ENCODE measurements at places on chromosomes 3 and 15.

DNA sequence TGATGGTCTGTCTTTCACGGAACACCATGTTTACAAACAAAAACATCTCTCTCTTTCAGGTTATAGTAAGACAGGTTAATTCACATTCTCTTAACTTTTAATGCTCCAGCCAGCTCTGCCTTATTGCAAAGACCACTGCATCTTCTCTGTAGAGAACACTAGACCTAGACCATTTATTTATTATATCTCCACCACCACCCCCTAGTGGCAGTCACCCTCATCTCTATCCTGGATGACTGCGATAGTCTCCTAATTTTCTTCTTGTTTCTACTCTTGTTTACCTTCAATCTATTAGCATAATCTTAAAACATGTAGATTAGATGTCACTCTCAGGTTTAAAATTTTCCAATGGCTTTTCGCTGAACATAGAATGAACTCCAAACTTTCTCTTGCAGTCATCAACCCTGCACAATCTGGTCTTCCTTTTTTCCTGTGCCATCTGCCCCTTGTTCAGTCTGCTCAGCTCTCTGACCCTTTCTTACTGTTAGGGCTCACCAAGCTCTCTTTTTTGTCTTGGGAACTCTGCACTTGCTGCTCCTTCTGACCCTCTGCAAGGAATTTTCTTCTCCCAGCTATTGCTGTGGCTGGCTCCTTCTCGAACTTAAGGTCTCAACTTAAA, 155.6 kb downstream of the SQOR start:
- peak; percentile 10 for DNase-seq

GRCh38 chr3:17994167-17994566, 251.7 kb upstream of the TBC1D5 start:
- no peak for DNase-seq

- no peak for DNase-seq
Measured at GRCh38 chr15:29376590-29376989, 107.0 kb upstream of the NSMCE3 start.

DNA sequence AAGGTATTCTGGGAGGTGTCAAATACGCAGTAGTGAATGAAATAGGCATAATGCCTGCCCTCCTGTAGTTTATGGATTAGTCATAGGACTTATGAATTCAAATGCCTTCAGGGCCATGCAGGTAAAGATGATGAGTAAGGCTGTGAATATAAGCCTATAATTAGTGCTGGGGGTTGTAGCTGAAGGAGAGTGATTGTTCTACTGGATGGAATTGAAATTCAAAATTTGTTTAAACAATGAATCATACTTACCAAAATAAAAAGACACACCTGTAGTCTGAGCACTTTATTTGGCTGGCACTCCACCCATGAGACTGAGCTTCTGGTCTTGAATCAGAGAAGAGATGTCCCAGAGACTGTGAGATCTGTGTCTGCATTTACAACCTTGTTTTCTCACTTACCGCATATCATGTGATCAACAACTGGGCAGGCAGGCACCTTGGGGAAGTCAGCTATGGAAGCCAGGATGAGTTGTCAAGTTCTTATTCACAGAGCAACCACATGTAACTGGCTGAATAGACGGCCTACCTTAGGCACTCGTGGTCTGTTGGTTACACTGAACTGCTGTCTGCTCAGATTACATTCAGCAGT, 291.8 kb downstream of the NAALADL2 start:
- DNase-seq: no peak

DNA sequence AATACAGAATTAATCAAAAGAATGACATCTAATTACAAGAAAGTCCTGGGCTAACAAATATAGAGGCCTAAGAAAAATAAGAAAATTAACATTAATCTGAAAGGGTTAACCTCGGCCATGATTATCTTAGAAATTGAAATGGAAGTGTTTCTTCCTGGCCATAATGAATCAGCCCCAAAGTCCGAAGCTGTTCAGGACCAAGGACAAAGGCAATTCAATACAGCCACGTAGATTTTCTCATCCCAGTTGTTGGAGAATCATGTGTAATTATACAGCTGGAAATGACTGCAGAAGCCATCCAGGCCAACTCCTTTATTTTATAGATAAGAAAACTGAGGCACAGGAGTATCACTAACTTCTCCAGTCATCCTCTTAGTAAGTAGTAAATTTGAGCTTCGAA, 38.0 kb upstream of the GBE1 start:
- no peak for DNase-seq

GRCh38 chr15:98221144-98221543, 260.6 kb downstream of the ARRDC4 start:
- DNase-seq: no peak

- DNase-seq: no peak
Measured at GRCh38 chr15:55917881-55918296, 75.5 kb downstream of the NEDD4 start.

- DNase-seq: no peak
Measured at GRCh38 chr3:122074621-122075265, 19.6 kb downstream of the CD86 start.

GRCh38 chr3:50450209-50450921, 53.1 kb downstream of the CACNA2D2 start:
- no peak for DNase-seq

DNA sequence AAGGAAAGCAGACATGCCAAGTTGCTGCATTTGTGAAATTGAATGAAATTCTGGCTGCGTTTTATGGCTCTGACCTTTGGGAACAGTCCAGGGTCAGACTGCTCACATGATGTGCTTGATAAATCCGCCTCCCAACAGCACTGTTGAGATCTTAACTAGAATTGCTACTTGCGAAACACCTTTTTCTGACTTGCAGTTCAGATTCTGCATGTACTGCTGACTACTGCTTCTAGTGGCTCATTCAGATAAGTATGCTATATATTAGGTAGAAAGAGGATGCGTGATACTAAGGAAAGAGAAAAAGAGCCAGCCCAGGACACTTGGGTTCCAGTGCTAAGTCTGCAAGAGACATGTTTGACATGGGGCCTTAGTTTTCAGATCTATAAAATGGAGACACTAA, 129.4 kb downstream of the LPP start:
- no peak for DNase-seq

DNA sequence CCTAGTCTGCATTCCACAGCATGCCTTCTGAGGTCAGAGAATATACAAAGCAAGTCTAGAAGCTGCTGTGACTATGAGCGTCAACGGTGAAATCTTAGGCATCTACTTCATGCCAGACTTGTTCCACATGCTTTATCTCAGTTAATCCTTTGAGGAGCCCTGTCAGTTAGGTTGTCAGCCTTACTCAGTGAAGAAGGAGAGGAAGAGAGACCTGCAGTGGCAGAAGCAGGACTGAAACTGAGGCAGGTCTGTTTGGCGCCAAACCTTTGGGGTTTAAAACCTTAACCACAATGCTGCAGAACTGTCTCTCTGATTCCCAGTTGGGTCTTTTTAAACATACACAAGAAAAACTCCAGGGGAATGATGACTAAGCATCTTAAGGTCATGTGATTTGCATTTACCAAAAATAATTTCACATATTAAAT, 139.0 kb upstream of the LIPC start:
- DNase-seq: no peak

- DNase-seq: no peak
Measured at GRCh38 chr3:108271626-108272025, 24.7 kb upstream of the HHLA2 start.

- DNase-seq: no peak
Measured at GRCh38 chr3:19030522-19030839, 117.8 kb upstream of the KCNH8 start.

GRCh38 chr3:127485396-127486170, 105.0 kb downstream of the TPRA1 start:
- peak; percentile 1 for DNase-seq

DNA sequence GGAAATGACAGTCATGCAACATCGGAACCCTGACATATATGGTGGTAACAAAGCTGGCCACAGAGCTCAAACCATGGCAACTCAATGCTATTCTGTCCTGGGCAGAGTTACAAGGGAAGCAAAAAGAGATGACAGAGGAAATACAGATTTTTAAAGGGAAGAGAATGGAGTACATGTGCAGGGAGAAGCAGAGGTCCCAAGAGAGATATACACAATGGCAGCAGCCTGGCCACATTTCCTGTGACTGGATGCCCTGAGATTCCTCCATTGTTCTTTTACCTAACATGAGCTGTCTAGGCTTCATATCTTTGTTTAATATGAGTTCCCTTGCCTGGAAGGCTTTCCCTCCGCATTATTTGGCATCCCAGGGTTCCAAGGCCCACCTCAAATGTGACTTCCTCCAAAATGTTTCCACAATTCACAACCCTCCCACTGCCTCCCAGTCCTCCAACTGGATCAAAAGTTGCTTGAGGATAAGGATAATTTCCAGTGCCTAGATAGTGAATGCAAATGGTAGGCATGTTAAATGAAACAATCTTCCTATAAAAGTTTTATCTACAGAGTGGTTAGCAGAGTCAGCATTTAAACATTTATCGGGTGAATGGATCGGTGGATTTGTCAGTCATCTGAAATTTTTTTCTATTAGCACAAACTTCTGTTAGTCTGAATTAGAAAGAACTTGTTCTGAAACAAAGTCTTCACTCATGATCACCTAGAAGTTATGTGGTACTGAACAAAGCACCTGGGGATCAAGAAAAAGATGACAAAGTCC, 86.2 kb downstream of the DHX30 start:
- no peak for DNase-seq

DNA sequence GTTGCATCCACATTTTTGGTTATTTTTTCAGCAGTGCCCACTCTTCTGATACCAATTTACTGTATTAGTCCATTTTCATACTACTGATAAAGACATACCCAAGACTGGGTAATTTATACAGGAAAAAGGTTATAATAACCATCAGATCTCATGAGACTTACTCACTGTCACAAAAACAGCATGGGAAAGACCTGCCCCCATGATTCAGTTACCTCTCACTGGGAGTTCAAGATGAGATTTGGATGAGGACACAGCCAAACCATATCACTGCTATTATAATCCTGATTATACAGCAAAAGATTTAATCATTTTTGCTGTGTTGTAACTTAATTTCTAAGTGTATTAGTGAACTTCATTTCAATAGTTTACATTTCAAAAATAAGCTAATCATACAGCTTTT, 6.6 kb downstream of the ZBED2 start:
- DNase-seq: no peak

- DNase-seq: no peak
Measured at GRCh38 chr3:17740721-17741141, 1.7 kb downstream of the TBC1D5 start.

DNA sequence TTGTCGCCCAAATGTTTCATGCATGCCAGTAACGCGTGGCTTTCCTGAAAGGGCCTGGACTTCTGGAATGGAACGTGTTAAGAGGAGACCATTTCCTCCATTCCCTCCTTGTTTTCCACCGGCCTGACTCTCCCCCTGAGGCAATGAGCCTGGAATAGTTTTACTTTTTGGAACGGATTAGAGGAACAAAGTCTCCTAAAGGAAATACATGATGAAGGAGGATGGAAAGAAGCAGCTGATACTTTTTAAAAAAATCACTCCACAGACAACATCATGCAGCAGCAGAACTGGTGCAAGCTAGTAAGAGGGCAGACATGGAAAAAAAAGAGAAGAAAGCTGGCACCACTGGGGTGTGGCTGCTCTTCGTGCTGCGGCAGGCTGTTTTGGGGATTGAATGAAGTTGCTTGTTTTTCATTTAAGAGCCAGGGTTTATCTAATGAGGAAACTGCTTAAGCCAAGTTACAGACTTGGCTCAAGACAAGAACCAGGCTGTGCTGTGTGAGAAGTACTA, 3.6 kb upstream of the KBTBD12 start:
- no peak for DNase-seq

GRCh38 chr3:194465920-194466570, 20.8 kb downstream of the ATP13A3 start:
- no peak for DNase-seq

- DNase-seq: no peak
Measured at GRCh38 chr15:44798826-44799225, 62.5 kb downstream of the TRIM69 start.

DNA sequence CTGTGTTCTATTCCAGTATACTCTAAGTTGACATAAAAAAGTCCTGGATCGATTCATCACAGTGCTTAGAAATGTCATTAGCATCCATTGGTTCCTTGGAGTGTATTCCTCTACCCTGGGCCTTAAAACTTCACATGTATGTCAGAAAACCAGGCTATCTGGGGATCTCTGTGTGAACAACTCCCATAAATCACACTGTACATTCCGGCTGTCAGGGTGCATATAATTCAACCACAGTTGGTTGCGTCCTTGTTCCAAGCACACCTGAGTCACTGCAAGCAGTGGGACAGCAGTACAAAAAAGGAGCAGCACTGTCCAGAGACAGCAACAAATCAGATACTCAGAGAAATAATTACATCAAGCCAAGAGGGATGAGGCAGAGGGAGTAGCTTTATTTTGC, 52.4 kb downstream of the PDZRN3 start:
- no peak for DNase-seq

- no peak for DNase-seq
Measured at GRCh38 chr3:98701071-98701675, 62.0 kb upstream of the ST3GAL6 start.

DNA sequence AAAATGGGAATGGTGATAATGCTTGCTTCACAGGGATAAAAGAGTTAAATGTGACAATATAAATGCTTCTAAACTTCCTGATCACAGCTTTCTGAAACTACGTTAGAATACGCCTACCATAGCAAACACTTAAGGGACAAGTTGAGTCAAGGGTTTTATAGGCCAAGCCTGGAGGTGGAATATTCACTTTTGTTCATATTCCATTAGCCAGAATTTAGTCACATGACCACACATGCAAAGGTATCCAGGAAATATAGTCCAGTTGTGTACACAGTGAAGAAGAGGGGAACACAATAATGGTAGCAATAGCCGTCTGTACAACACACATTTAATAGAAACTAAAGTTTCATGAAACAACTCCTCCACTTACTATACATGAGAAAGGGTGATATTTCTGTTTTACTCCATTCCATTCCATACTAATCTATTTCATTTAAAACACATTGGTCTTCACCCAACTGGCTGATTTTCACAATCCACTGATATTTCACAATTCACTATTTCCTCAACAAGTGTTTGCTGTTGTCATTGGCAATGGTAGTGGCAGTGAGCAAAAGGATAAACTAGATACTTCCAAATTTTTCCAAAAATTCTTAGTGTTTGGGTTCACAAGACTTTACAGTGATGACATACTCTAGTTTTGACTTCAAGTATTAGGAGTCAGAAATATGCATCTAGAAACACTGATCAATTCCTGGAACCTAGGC, 270.9 kb downstream of the ERC2 start:
- DNase-seq: no peak

DNA sequence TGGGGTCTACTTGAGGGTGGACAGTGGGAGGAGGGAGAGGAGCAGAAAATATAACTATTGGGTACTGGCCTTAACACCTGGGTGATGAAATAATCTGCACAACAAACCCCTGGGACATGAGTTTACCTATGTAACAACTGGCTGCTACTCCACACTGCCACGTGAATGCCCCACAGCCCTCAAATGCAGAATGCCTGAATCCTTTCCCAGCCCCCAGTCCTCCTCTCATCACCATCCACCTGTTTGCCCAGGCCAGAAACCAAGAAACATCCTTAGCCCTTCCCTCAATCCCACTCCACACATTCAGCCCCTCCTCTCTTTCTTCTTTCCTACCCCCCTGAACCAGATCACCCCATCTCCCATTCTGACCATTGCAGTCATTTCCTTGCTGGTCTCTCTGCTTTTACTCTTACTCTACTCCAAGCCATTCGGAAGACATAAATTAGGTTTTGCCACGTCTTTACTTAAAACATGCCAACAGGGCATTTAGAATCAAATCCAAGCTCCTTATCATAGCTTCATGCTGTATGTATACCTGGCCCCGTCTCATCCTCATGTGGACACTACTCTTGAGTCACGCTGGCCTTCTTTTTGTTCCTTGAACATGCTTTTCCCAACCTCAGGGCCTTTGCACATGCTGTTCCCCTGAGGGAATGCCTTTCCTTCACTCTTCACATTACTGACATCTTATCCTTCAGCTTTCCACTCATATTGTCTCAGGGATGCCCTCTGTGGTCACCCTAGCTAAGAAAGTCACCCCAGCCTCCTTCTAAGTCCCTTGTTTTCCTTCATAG, 137.5 kb upstream of the ABHD17C start:
- DNase-seq: no peak

Measured in endothelial cell (in vitro differentiated cells).